ENCODE measurements at places on chromosomes 3 and 15.

DNA sequence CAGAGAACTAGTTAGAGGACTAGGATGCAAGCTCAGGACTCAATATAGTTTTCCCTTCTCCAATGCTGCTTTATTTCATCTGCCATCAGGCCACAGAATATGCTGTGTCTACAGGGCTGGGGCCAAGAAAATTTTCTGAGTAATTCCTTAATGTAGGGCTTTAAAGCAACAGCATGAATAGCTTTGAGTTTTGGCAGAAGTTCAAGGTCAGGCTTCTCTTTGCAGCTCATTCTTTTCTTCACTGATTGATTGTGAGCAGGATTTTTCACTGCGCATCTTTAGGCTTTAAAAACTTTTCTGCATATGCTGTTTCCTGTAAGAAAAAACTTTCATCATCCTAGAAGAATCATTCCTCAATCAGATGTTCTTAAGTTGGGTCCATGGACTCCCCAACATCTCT, 4.6 kb downstream of the TMEM108 start:
- no peak for DNase-seq

GRCh38 chr3:55521738-55522421, 34.8 kb upstream of the WNT5A start:
- DNase-seq = no peak

- no peak for DNase-seq
Observed at GRCh38 chr3:128179484-128179819, 26.2 kb downstream of the EEFSEC start.

GRCh38 chr3:134430174-134430573, 55.6 kb downstream of the ANAPC13 start:
- no peak for DNase-seq

DNA sequence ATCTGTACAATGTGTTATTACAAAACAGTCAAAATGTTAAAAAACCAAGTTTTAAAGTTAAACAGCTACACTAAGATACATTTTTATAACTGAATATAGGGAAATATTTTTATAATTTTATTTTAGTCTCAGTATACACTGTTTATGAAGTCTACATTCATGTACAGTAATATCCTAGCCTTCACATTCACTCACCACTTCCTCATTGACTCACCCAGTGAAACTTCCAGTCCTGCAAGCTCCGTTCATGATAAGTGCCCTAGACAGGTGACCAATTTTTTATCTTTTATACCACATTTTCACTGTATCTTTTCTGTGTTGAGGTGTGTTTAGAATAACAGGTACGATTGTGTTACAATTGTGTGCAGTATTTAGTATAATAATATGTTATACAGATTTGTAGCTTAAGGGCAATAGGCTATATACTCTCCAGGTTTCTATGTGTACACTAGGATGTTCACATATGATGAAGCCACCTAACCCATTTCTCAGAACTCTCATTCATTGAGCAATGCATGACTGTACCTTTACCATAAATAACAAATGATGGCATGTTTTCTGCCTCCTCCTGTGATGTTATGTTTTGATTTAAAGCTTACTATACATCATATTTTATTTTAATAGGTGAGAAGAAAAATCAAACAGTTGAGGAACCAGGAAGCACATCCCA, 388.4 kb upstream of the NDN start:
- no peak for DNase-seq

GRCh38 chr3:87132801-87133200, 94.3 kb upstream of the CHMP2B start:
- no peak for DNase-seq

GRCh38 chr3:105259496-105259895, 107.2 kb upstream of the ALCAM start:
- no peak for DNase-seq

GRCh38 chr3:32708672-32709283, 23.8 kb downstream of the CNOT10 start:
- no peak for DNase-seq

DNA sequence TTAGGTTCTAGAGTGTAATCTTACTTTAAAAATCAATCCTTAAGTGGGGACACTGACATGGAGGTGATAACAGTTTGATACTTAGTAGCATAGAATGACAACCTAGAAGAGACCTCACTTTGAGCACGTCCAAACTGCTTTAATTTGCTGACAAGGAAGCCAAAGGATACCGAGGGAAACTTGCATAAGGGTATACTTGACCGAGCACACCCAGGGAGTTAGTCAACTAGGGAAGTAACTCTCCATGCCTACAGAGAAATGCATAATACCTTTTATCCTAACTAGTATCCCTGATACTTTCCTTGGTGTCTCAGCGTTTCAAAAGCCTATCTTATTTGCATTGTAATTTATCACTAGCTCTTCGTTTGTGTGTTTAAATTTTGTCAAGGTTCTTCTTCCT, 5.5 kb upstream of the TPRG1 start:
- no peak for DNase-seq

GRCh38 chr3:68757157-68757556, 175.2 kb downstream of the TAFA4 start:
- no peak for DNase-seq

DNA sequence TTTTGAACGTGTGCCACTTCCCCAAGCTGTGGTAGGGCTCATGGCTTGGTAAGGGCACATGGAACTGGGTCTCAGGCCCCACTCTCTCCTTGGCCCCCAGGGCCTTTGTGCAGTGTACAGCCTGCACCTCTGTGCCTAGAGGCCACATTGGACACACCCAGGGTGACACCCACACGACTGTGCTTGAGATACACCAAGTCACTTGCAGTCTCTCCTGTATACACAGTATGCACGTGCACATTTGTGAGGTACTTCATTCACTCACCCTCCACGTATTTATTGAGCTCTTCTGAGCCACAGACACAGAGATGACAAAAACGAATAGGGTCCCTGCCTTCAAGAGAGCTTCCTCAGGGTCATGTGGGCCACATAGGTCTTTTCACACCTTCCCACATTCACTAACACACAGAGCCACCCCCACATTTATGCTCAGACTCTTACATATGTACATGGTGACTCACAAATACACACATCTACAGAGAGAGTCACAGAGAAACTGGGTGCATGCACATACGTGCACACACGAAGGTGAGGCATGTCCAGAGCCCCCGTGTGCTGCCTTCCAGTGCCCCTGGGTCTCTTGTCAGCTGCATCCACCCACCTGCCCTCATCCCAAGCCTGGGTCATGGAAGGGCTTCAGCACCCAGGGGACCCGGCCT, 9.8 kb upstream of the TMEM115 start:
- no peak for DNase-seq

DNA sequence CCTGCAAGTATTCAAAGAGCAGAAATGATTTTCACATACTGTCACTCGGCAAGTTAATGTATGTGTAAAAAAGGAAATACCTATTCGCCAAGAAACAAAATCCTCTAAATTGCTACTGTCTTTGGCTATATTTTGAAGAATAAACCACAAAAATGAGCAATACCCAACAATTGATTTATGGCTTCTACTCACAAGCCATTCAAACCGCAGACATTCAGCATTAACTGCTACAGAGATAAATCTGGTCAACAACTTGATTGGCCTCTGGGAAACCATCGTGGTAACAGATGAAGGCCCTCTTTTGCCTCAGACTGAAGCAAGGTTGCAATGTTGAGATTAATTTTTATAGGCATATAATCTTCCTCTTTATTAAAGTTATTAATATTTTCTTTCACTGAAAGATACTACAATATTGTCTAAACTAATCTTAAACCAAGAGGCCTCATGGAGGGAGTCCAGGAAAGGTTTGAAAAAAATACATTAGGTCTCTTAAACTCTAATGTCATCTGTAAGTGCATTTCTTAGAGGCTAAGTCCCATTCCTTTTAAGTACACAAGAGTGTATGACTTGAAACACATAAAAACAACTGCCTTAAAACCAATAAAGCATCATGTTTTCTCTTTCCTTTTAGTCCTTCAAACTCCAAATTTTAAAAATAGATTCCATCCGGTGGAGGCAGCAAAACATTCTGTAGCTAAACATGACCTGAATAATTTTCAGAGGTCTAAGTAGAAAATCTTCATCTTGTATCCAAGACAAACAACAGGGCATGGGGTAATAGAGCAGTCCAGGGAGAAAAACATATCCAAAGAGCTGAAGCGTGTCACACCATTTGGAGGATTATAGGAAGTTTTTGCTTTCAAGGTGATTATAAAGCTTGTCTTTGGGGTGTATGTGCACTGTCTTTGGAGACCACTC, 162.4 kb upstream of the TGFBR2 start:
- no peak for DNase-seq

DNA sequence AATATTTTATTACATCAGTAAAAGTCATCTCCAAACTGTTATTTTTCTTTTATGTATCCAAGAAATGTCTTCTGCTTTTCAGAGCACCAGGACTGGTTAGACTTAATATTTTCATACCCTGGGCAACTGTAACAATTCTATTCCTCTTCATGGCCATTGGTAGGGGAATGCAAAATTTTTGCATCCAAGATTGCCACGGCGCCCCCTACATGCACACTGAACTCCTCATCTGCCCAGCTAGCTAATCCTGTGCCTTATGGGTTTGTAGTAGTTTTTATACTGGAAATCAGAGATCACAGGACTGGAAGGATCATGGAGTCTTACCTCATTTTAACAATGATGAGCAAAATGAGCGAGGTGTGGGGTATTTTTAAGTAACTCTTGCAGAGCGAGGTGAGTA, 74.2 kb downstream of the CRTC3 start:
- no peak for DNase-seq

GRCh38 chr3:190709351-190709773, 153.1 kb downstream of the GMNC start:
- no peak for DNase-seq

- no peak for DNase-seq
Observed at GRCh38 chr15:90024406-90024805, 23.3 kb downstream of the ZNF710 start.

DNA sequence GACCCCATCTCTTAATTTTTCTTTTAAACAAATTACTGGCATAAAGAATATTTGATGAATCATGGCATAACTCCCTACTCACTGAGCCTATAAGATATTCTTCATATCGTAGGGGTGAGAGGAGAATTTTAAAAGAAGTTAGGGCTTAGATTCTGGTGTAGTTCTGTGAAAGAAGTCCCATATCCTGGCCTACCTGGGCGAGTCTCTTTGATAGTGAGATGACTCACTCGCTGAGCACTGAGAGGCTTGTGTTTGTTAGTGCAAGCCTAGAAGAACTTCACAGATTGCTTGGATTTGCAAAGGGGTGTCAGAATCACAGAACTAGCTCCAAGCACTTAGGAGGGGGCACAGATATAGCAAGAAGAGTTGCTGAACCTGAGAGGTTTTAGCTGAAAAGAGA, 133.8 kb upstream of the TMC3 start:
- no peak for DNase-seq

GRCh38 chr3:175558261-175558660, 699.1 kb downstream of the NAALADL2 start:
- no peak for DNase-seq

- DNase-seq = no peak
Observed at GRCh38 chr15:38672814-38673670, 108.4 kb upstream of the RASGRP1 start.

DNA sequence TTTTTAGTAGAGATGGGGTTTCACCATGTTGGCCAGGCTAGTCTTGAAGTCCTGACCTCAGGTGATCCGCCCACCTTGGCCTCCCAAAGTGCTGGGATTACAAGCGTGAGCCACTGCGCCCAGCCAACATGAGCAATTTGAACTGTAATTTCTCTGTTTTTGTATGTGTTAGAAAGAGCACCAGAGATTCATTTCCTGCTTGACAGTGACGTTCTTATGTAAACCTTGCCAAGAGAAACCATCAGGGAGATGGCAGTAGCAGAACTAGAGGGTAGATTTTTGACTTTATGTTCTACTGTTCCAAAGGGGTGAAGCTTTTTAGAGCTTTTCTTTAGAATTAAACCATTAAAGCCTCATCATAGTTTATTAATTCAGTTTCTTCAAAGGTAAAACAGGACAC, 148.1 kb upstream of the UMPS start:
- no peak for DNase-seq

DNA sequence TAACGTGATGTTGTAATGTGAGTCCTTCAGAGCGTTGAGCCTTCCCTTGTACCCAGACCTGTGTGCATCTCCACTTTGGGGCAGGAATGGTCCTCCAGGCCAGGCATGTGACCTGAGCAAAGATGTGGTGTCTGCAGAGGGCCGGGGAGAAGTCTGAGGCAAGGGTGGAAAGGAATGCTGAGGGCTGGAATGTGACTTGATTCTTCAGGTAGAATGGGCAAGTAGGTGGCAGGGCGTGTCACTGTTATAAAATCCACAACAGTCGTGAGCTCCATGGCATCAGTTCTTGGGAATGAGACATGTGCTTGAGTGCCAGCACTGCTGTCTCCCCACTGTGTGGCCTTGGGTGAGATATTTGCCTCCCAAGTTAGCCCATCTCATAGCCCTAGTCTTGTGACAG, 24.0 kb upstream of the BSN start:
- no peak for DNase-seq

- no peak for DNase-seq
Observed at GRCh38 chr15:61840090-61840489, 220.2 kb downstream of the VPS13C start.

GRCh38 chr3:62261121-62261520, 112.2 kb downstream of the FEZF2 start:
- DNase-seq = no peak

GRCh38 chr15:40110866-40111550, 2.3 kb upstream of the BMF start:
- DNase-seq = no peak

DNA sequence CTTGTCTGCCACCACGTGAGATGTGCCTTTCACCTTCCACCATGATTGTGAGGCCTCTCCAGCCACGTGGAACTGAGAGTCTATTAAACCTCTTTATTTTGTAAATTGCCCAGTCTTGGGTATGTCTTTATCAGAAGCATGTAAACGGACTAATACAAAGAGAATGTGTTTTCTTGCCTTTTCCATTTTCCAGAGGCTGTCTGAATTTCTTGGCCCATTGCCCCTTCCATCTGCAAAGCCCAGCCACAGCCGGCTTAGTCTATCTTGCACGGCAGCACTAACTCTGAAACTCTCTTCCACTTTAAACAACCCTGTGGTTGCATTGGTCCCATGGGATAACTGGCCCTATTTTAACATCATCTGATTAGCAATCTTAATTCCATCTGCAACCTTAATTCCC, 215.3 kb downstream of the LRTM1 start:
- no peak for DNase-seq

DNA sequence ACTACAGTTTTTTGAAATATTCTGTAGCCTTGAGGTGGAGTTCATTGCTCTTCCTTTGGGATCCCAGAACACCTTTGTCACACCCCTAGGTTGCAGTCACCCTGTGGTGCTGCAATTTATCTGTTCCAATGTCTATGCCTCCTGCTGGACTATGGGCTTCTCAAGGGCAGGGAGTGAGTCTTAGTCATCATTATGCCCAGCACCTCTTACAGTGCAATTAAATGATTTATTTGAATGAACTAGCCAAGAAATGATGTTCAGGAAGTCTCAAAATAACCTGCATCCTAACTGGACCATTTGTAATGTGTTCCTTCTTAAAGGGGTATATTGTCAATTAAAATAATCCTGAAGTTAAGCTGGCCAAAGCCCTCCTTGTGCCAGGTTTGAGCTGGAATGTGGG, 28.5 kb downstream of the SHC4 start:
- DNase-seq = no peak

- DNase-seq = no peak
Observed at GRCh38 chr3:96000966-96001365, 813.4 kb upstream of the EPHA6 start.

Measured in forelimb muscle (tissue), 1 donor.